ENCODE measurements at places on chromosomes 3 and 15.

DNA sequence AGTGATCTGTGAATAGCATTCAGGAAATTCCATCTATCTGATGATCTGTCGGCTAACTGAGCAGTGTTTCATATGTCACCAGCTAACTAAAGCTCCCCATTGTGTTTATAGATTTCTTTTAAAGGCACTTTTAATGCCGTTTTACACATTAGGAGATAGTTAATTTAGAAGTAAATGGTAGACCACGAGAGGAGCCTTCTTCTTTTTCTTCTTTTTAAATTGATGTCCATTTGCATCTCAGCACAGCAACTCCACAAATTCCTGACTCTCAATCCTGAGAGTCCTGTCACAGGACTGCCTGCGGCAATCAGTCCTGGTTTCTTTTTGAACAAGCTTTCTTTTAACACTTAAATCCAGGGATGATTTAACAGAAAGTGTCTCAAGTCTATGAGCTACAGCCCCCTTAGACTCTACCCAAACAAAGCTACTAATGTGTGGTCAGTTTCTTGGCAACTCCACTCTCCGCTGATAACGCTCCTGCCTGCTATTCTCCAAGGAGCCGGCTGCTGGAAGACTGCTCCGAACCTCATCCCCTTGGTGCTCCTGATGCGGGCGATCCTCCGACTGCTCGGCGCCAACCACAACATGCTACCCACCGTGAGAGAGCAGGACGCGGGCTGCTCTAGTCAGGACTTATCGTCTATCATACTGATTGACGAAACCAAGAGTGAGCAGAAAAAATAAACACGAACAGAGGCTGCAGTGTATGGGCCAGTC is 421.4 kb downstream of the MECOM start:
- DNase-seq, result no peak

- no peak for DNase-seq
Measured at GRCh38 chr15:39419651-39420050, 161.2 kb upstream of the THBS1 start.

GRCh38 chr15:31216215-31216911 is 110.3 kb upstream of the KLF13 start:
- peak; percentile 44 for DNase-seq

DNA sequence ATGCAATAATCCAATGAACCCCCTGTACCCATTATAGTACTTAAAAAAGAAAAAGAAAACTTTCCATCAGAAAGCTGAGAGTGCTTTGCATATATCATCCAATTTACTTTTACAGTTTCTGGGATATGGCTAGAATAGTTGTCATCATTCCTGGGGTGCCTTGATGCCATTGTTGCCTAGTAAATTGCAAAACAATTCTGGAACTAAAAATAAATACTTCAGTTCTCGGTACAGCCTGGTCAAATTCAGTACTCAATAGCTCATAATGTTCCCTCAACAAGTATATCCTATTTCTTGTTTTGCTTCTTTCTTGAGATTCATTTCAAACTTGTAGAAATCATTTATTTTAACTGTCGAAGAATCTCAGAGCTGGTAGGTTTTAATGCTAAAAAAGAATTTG is 334.7 kb upstream of the MDFIC2 start:
- no peak for DNase-seq

DNA sequence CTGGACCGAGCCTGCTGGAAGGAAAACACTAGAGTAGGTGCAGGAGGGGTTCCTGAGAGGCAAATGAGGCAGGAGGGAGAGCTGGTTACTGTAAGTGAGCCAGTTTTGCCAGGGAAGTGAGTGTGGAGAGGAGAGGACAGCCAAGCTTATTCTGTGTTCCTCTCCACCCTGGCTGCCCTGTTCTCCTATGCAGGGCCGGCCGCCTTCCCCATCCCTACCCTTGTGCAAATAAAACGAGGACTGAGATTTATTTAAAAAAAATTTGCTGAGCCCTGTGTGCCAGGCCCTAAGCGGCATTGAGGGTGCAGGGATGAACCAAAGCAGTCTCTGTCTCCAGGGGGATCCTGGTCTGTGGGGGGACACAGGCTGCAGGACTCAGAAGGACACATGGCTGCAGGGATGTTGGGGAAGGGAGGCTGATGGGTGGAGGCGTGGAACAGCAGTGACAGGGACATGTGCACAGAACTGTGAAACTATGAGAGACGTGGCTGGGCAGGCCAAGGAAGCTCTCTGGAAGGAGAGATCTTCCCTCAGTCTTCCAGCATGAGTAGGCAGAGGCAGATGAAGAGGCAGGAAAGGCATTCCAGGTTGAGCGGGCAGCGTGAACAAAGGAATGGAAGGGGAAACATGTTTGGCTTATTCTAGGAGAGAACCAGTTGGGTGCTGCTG is 12.1 kb downstream of the CORO2B start:
- no peak for DNase-seq

- no peak for DNase-seq
Measured at GRCh38 chr15:68192117-68192516, 13.0 kb downstream of the CALML4 start.

DNA sequence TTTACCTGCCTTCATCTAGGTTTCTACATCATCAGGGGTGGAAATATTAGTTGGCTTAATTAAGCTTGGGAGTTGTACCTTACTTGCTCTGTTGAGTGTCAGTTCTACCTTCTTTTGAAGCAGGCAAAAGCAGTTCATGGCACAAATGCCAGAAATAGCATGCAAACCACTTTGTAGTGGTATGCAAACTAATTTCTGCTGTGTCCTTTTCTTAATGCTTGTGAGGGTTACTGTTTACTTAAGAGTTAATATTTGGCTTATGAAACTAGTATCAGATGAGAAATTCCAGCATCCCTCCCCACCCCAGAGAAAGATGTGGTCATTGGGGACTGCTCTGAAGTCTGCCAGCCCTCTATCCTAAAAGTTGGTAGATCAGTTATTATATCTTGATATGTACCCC is 7.1 kb downstream of the ATP2C1 start:
- DNase-seq, result no peak

- DNase-seq, result no peak
Measured at GRCh38 chr15:95975212-95975611, 355.3 kb upstream of the NR2F2 start.

- DNase-seq, result no peak
Measured at GRCh38 chr3:65857327-65857726, 181.4 kb downstream of the MAGI1 start.
